ENCODE measurements at places on chromosomes 5 and 9. TPM values are rescaled to one million over a fixed set of nuclear protein-coding genes. Genes with fewer than 3 reads are reported as not detected.

DNA sequence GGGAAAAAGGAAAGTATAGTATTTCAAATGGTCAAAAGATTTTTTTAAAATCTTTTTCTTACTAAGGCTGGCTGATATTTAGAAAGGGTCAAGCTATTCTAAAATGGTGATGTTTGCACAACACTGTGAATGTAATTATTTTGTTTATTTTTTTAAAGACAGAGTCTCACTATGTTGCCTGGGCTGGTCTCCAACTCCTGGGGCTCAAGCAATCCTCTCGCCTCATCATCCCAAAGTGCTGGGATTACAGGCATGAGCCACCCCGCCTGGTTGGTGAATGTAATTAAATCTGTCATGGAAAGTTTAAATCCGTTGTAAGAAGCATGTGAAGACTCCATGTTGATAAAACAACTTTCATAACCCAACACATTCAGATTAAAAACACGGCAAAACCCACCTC, 2.6 kb downstream of the UBTD2 start:
- ATAC-seq = no peak

The HRCT1 gene
- 10.1 TPM for total RNA-seq

The FKBP15 gene
- total RNA-seq = 30.7 TPM

DNA sequence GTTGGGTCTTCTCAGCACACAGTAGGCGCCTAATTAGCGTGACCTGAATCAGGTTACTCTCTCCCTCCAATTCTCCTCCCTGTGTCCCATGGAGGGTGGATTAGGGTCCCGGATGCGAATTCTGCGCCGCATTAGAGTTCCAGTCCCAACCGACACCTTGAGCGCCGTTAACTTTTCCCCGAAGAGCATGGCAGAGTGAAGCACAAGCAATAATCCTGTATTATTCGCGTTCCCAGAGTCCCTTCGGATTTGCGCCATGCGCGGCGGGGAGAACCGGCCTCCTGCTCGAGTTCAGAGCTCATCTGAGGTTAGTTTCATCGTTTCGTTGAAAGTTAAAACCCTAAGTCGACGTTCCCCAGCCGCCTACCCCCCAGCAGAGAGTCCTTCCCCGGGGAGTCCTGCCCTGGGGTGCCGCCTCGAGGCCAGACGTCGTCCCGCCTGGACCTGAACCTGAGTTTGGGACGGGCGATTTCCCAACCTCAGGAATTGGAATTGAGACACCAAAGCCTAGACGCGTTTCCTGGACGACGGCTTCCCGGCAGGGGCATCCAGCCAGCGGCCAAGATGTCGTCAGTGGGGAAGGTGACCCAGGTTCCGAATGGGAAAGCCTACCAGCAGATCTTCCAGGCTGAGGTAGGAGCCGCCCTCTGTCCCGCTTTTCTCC, at the start of gene CCDC180:
CCDC180 (plus strand) TSS at position 160 of the 664 bp plus-strand sequence; CDS start at position 565, 405 bp downstream.
- ATAC-seq = peak; percentile 79

GRCh38 chr5:10459080-10460055, 17.7 kb downstream of the ROPN1L start:
- ATAC-seq = no peak

DNA sequence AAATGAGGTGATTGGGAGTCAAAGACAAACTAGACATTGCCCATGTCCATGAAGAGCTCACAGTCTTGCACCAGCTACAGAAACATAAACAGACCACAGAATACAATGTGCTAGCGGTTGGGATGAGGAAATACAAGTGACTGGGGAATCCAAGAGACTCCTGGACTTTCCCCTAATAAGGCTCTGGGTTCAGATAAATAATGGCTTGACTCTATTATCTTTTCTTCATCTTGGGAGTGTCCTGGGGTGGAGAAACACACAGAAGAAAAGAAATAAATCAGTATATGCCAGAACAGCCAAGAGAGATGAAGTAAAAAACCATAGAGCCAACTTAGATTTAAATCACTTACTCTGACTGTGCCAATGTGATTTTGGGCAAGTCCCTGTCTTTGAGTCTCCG, 227.8 kb downstream of the PAPPA start:
- ATAC-seq = no peak

GRCh38 chr9:135616619-135617537, 22.5 kb downstream of the GLT6D1 start:
- no peak for ATAC-seq

GRCh38 chr5:140176031-140176387, 1.0 kb downstream of the CYSTM1 start:
- ATAC-seq = no peak

- ATAC-seq = no peak
Observed at GRCh38 chr5:74341221-74341620, 299.3 kb downstream of the ENC1 start.

GRCh38 chr5:149434162-149435014, 55.3 kb upstream of the IL17B start:
- ATAC-seq = peak; percentile 3

The PCDHGB1 gene
- 9.5 TPM for total RNA-seq

DNA sequence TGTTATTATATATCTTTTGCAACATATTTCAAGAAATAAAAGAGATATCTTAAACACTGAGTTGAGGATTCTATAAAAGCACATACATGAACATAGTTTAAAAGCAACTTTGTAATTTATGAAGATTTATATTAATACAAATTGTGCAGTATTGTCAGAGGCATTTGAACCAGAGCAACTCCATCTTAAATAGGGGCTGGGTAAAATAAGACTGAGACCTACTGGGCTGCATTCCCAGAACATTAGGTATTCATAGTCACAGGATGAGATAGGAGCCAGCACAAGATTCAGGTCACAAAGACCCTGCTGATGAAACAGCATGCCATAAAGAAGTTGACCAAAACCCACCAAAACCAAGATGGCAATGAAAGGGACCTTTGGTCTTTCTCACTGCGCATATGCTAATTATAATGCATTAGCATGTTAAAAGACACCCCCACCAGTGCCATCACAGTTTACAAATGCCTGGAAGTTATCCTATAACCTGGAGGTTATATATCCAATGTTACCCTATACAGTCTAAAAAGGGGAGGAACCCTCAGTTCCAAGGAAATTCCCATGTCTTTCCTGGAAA, 320.2 kb downstream of the FAM170A start:
- no peak for ATAC-seq

GRCh38 chr9:91243029-91243428, 118.7 kb downstream of the AUH start:
- no peak for ATAC-seq

The SPINK7 gene
- total RNA-seq = not detected

DNA sequence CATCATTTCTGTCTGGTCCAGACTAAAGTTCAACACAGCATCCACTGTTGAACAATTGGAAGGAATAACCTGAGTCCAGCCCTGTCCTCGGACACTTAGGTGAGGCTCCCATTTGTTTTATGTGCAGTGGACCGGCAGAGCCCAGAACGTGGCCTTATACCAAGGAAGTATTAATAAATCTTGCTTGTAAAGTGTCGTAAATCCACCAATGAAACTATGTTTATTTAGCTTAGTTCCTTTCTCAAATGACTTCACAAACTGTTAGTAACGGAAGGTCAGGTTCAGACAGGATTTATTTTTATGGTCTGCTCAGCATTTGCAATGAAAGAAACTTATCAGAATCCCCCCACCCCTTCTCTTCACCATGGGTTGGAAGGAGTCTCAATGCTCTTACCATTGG, 149.5 kb downstream of the PCSK1 start:
- no peak for ATAC-seq

GRCh38 chr9:131238402-131239021, 37.8 kb downstream of the FAM78A start:
- peak; percentile 17 for ATAC-seq

GRCh38 chr5:137470921-137471220, 28.3 kb downstream of the SPOCK1 start:
- no peak for ATAC-seq

DNA sequence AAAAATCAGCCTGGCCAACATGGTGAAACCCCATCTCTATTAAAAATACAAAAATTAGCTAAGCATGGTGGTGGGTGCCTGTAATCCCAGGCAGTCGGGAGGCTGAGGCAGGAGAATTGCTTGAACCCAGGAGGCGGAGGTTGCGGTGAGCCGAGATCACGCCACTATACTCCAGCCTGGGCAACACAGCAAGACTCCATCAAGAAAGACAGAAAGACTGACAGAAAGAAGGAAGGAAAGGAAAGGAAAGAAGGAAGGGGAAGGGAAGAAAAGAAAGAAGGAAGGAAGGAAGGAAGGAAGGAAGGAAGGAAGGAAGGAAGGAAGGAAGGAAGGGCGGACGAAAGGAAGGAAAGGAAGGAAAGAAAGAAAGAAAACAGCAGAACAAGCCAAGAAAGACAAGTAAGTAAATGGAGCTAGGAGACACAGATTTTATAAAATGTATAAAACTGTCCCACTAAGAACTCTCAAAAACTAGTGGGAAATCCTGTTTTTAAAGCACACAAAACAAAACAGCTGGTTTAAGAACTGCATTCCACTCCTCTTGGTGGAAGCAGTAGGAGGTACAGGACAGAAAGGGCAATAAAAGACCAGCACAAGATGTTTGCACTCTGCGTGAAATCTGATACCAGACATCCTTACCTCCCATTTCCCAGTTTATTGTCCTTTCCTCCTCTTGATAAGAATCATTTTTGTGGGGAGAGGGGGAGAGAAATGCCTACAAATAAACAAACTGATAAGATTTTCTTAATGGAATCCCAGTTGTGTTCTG, 46.7 kb downstream of the MYO10 start:
- ATAC-seq = no peak

DNA sequence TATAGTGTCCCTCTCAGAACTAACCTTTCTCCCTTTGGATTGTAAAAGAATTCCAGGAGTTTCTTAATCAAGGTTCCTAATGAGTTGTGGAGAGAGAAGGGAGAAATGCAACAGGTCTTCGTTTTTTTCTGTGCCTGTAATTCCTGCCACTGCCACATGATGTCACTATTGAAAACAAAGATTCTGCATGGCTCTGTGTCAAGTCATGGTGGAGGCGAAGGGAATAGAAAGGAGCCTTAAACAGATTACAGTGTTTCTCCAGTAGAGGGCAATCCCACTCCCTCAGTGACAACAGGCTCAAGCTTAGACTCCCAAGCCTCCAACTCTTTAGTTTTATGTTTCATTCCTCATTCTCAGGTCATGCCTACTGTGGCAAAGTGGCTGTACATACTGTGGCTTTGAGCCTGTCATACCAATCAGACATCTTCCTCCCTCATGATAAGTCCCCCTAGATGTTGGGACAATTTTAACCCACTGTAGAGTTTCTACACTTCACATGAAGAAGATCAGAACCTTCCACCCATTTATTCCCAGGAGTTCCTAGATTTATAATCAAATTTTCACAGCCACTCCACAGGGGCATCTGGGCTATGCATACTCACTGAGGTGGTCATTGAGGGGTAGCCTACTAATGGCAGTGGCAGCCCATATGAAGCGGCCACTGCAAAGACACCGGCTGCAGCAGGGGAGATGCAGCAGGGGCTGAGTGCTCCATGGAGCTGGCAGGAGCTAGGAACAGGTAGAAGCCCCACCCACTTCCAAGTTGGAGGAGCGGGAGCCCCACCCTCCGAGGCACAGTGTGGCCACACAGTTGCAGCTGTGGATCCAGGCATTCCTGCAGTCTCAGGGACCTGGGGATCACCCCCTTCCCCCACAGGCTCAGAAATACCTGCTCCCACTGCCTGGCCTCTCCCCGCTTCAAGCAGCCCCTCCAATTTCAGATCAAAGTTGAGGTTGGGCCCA, 97.4 kb upstream of the TRIM32 start:
- ATAC-seq = no peak

DNA sequence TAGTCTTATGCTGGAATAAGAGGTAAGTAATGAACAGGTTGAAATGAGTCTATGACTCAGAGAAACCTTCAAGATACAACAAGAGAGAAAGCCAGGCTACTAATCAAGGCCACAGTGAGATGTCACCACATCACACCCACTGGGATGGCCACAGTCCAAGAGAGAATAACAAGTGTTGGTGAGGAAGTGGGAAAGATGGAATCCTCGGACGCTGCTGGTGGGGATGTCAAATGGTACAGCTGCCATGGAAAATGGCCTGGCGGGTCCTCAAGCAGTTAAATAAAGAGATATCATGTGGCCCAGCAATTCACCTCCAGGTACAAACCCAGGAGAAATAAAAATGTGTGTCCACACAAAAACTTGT, 41.9 kb upstream of the NEURL1B start:
- ATAC-seq = no peak

- ATAC-seq = no peak
Observed at GRCh38 chr9:35795695-35796094, 4.3 kb downstream of the NPR2 start.

The RNF208 gene
- 3.1 TPM for total RNA-seq

DNA sequence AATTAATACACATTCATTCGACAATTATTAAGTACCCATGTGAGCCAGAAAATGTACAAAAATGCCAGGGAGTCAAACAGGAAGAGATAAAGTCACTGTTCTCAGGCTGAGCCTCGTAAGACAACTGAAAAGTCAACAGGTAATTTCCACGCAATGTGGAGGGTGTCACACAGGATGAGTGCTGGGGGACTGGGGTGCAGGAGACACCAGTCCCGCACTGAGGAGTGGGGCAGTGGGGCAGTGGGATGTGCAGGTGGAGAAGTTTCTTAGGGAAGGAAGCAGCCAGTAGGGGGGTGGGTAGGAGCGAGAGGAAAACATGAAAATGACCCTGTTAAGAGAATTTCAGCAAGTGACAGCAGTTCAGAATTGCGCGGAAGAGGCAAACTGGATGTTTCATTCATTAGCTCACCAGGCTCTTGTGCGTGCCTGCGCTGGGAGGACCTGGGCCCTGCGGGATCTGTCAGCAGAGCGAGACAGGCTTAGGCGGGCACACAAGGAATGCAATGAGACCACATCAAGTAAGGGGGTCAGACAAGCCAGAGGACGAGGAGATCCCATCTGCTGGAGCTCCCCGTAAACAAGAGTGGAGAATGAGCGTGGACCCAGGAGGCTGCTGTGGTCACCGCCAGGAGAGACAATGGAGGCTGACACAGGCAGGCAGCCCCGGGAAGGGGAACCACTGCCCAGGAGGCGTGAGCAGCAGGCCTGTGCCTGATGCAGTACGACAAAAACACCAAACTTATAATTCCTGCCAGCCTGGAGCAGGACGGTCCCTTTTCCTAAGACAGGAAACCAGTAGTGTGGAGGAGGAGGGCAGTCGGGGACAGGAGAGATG, 21.0 kb downstream of the CAMSAP1 start:
- ATAC-seq = no peak

Data from gastroesophageal sphincter (tissue), 4 donors.